ENCODE measurements at places on chromosomes 1 and 21. TPM values are rescaled to one million over a fixed set of nuclear protein-coding genes. Genes with fewer than 3 reads are reported as not detected.

LRRIQ3 gene
- polyA plus RNA-seq, result 4.0 TPM

CACNA1S gene
- 0.30 TPM for polyA plus RNA-seq

DENND4B gene
- 38.7 TPM for polyA plus RNA-seq

LIN9 gene
- 14.2 TPM for polyA plus RNA-seq

ZBTB8A gene
- 21.8 TPM for polyA plus RNA-seq

BCL2L15 gene
- polyA plus RNA-seq, result 0.93 TPM

PLEKHA6 gene
- 46.6 TPM for polyA plus RNA-seq

FCRL2 gene
- not detected for polyA plus RNA-seq

PRAMEF26 gene
- polyA plus RNA-seq, result not detected

MAP10 gene
- 7.2 TPM for polyA plus RNA-seq

GOLT1A gene
- polyA plus RNA-seq, result 4.6 TPM

RORC gene
- 0.26 TPM for polyA plus RNA-seq

GRCh38 chr1:121538943-121539575 lies 354.3 kb downstream of the SRGAP2C start:
- DNase-seq, result no peak

GRCh38 chr1:201466492-201466891 lies 2.5 kb downstream of the PHLDA3 start:
- DNase-seq, result no peak

- no peak for DNase-seq
Measured at GRCh38 chr1:111604931-111605330, 14.7 kb upstream of the RAP1A start.

GRCh38 chr1:94702442-94702815 lies 117.7 kb upstream of the SLC44A3 start:
- no peak for DNase-seq

- no peak for DNase-seq
Measured at GRCh38 chr1:230195199-230195598, 128.2 kb downstream of the GALNT2 start.

DNA sequence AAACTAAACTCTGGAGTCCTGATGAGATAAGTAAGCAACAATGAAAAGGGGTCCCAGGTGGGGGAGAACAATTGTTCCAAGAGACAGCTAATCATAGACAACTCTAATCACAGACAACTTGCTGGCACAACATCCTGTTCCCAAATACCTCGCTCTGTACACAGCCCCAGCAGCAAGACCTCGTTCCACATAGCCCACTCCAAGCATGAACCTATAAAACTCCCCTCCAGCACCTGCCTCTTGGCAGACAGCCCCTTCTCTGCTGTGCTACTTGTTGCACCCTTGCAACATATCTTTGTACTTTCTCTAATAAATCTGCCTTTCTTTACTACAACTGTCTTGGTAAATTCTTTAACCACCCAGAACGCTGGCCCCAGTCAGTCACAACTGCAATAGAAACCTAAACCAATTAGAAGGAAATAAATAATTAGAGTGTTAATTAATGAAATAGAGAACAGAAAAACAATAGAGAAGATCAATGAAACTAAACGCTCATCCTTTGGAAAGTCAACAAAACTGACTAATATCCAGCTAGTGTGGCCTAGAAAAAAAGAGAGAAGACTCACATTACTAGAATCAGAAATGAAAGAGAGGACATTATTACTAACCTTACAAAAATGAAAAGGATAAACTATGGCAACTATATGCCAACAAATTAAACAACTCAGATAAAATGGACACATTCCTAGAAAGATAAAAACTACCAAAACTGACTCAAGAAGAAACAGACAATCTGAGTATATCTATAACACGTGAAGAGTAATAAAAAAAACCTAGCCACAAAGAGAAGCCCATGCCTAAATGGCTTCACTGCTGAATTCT lies 36.1 kb downstream of the LRRC40 start:
- no peak for DNase-seq

DNA sequence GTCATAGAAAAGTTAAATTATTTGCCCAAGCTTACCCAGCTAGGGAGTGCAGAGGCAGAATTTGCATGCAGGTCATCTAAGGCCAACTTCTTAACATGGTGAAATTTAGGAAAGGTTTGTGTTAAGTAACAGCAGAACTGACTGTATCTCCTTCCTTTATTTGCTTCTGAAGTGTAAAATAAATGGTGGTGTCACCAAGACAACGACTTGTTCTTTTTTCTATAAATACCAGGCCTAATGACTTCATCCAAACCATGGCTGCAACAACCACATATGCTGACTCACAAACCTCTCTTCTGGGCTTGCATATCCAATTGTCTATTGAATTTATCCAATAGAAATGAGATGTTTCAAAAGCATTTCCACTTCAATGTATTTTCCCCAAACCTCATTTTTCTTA lies 19.1 kb downstream of the COL24A1 start:
- no peak for DNase-seq

GRCh38 chr21:20030390-20030789 lies 967.8 kb upstream of the NCAM2 start:
- no peak for DNase-seq

GRCh38 chr1:78095593-78095992 lies 49.8 kb downstream of the GIPC2 start:
- no peak for DNase-seq

DNA sequence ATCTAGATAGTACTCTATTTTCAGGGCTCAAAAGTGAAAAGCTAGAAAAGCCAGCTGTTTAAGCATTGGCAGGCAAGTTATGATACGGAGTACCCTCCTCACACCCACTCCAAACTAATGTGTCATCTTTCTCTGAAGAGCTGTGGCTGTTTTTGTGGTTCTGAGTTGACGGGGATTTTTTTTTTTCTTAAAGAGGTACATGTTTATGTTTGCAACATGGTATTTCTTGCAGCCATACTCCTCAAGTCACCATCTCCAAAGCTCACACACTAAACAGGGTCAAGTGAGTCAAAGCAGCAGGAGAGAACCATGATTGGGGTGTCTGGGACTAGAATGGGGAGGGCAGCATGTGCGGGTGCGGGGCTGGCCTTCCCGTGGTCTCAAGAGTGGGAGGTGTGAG lies 347.2 kb downstream of the DISC1 start:
- no peak for DNase-seq

- DNase-seq, result no peak
Measured at GRCh38 chr1:155598842-155599331, 11.1 kb upstream of the MSTO1 start.

DNA sequence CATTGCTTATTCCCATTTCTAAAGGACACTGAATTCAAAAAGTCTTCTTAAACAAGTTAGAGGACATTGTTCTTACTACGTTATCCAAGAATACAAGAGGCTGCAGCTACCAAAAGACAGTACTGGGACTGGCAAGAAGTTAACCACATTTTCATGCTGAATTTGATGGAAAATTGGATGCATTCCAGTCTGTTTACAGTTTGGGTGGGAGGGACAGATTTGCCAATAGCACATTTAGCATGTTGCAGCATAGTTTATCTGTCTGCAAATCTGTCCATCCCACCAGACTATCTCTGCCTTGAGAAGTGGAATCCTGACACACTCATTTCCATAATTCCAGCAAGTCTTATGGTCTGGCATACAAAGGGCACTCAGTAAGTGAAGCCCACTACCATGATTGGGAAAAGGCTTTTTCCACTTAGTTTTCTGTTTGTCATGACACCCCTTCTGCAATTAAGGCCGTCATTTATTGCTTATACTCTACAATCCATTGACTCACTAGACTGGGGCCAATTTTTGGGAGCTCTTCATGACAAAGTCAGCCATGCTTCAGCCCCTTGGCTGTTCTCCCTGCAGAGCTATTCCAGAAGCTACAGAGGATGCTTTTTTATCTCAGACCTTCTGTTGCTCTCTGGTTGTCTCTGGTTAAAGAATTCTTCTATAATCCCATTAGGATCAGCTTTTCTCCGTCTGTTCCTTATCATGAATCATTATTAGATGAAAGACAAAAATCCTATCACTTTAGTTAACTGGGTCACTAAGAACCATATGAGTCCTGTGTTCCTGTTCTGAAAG lies 355.8 kb upstream of the PTBP2 start:
- DNase-seq, result no peak

GRCh38 chr1:229666585-229666984 lies 40.5 kb downstream of the URB2 start:
- no peak for DNase-seq

DNA sequence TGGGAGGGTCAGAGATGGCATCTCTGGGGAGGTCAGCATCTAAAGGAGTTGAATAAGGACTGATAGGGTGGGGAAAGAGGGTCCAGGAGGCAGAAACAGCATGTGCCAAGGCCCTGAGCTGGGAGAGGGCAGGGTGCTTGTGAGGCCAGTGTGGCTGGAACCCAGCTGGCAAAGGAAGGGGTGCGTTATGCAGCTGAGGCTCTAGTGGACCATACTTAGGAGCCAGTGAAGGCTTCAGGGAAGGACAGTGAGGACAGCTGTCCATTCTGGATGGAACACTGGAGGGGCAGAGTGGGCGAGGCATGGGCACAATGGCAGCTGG lies 57.1 kb upstream of the RPL11 start:
- no peak for DNase-seq

DNA sequence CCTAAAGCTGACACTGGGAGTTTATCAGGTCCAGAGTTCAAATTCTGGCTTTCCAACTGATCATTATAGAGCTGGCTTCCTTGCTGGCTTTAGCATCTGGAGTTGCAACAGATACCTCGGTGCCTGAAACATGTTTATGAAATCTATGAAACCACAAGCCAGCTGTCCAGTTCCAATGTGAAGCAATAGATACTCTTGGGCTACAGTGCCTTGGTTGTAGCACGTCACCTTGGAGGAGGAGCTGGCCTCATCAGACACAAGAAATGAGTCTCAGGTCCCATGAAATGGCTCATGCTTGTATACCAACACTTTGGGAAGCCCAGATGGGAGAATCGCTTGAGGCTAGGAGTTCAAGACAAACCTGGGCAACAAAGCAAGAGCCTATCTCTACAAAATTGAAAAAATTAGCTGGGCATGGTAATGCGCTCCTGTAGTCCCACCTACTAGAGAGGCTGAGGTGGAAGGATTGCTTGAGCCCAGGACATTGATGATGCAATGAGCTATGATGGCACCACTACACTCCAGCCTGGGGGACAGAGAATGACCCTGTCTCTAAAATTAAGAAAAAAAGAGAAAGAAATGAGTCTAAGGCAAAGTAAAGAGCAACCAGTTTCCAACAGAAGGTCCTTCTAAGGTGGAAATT lies 132.5 kb upstream of the ZNF648 start:
- DNase-seq, result no peak

- no peak for DNase-seq
Measured at GRCh38 chr1:203089001-203089650, 3.3 kb upstream of the MYOG start.

DNA sequence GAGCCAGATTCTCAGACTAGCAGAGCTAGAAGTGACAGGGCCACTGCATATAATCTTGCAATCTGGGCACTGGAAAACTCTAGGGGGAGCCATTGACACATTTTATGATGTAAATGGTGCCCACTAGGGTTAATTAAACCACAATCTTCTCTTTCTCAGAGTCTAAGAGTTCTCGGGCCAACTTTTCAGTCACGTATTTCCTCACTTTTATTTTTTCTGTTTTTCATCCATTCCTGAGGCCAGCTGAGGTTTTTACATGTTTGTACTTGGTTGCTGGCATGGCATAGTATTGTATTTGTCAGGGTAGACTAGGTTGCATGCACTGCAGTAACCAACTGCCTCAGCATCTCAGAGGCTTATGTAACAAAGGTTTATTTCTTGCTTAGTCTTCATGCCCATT lies 138.2 kb downstream of the ZNF326 start:
- DNase-seq, result peak; percentile 16

GRCh38 chr1:68673771-68674170 lies 176.9 kb upstream of the DEPDC1 start:
- DNase-seq, result no peak

DNA sequence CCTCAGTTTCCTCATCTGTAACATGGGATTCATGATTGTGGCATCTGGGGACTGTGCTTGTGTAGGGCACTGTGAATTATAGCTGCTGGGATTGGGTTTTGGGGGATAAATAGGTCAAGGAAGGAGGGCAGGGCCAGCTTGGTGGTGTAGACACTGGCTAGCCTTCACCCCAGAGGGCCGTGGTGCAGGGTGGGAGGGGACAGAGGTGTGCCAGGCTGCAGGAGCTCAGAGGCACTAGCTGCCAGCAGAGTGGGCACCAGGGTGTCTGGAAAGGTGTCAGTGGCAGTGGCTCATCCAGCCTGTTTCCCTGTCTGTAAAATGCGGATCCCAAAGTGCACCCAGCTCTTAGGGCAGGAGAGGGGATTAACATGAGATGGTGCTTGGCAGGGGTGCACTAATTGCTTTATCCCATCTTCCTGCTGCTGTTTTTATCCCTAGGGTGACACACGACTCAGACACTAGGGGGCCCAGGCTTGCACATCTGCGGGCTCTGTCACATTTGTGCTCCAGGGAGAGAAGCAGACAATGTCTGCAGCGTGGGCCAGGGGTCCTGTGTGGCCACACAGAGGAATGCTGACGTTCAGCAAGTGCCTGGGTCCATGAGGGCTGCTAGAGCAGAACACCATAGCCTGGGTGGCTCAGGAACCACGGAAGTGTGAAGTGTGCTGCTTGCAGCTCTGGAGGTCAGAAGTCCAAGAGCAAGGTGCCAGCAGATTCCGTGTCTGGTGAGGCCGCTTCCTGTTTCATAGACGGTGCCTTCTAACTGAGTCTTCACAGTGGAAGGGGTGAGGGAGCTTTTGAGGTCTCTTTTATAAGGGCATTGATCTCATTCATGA lies 19.3 kb downstream of the OBSCN start:
- no peak for DNase-seq

DNA sequence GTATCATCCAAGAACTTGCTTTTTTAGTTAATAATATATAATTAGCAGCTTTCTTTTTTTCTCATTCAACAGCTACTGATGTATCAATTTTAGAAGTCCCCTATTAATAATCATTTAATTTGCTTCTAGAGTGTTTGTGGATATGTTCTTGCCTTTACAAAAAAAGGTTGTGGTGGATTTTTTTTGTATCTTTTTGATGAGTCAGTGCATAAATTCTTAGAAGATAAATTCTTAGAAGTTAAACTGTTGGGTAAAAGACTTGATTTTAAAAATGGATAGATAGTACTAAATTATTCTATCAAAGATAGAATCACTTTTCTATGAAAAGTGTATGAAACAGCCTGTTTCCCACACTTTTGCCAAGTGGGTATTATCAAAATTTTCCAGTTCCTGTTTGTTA lies 11.9 kb downstream of the FGGY start:
- DNase-seq, result no peak

DNA sequence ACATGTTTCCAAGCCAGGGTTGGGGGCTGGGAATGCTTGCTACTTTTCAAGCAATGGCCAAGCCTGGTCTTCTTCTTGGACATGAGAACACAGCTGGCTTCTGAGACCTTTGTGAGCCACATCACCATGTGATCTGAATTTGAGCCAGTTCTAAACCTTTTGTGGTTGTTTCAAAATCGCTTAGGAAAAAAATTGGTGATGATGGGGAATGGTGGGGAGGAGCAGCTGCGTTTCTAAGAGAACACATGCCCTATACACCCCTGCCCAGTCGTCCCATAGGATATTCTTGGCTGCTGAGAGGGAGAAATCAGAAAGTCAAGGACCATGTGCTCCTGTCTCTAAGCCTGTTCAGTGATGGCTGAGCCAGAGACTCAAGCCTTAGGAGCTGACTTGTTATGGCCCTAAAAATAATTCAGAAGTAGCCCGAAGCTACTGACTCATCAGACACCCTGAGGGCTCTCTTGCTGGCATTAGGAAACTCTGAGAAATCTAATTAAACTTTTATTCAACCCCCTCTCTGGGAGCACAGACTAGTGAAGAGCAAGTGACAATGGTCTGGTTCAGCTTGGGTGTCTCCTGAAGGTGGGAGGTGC lies 30.5 kb downstream of the CCDC185 start:
- DNase-seq, result no peak

Data from left renal pelvis (tissue), 4 donors.